ENCODE measurements at places on chromosomes 4 and X.

GRCh38 chrX:3244203-3244743, 102.2 kb downstream of the MXRA5 start:
- no peak for DNase-seq

DNA sequence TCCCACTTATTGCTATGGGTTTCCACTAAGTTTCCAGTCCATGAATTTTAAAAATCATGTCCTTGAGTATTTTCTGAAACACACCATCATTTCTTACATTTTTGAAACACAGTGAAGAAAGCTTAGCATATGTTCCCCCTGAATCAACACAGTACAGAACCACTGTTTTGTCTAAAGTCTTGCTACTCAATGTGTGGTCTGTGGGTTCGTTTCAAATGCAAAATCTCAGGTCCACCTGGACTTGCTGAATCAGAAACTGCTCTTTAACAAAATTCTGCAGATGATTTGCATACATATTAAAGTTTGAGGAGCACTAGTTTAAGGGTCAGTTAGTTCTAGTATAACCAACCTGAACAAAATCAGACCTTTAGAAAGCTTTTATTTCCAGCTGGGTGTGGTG, 60.4 kb downstream of the SUPT20HL2 start:
- no peak for DNase-seq

- DNase-seq: no peak
These were observed 139.1 kb upstream of the ZIC3 start for GRCh38 chrX:137426695-137427425.

- DNase-seq: no peak
These were observed 463.9 kb upstream of the PCDH7 start for GRCh38 chr4:30256116-30256832.

GRCh38 chrX:40188573-40189417, 91.0 kb upstream of the BCOR start:
- no peak for DNase-seq

DNA sequence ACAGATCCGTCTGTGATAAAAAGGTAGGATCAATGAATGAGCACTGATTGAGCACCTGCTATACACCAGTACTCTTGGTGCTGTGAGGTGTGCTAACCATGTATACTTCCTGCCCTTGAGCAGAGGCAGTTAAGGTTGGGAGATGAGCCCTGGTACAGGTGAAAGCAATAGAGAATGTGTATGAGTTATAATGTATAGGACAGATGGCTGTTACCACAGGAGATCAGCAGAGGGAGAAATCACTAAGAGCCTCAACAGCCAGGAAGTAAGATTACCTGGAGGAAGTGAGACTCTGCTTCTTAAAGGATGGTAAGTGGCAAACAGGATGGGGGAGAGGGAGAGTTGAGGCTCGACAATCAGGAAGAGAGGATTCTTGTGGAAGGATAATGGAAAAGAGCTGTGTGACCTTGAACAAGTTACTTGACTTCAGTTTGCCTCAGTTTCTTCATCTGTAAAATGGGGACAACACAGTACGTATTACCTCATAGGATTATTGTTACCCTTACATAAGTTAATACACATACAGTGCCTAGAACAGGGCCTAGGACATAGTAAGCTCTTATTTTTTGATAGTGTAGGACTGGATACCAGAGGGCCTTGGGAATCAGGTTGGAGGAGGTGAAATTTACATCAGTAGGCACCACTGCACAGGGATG, 9.1 kb downstream of the CXCR3 start:
- no peak for DNase-seq
